Stimulated activated CD8-positive, alpha-beta memory T cell treated with anti-CD3 and anti-CD28 coated beads, Interleukin-4, amount 100 ng/mL, for 1 hour (primary cell): ENCODE measurements at places on chromosomes 1 and 21.

GRCh38 chr1:41175546-41175945 is 66.6 kb downstream of the SCMH1 start:
- no peak for DNase-seq

DNA sequence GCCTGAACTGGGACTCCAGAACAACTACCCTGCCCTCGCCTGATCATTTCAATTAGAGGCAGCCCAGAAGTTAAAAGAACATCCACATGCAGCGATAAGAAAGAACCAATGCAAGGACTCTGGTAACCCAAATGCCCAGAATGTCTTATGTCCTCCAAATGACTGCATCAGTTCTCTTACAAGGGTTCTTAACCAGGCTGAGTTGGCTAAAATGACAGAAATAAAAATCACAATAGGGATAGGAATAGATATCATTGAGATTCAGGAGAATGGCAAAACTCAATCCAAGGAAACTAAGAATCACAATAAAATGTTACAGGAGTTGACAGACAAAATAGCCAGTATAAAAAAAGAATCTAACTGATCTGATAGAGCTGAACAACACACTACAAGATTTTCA is 80.1 kb upstream of the PTGFR start:
- no peak for DNase-seq

- no peak for DNase-seq
Measured at GRCh38 chr1:96771847-96772246, 50.3 kb downstream of the PTBP2 start.

- no peak for DNase-seq
Measured at GRCh38 chr1:8189931-8190483, 127.9 kb upstream of the SLC45A1 start.

- no peak for DNase-seq
Measured at GRCh38 chr1:10687251-10687651, 109.2 kb downstream of the CASZ1 start.

DNA sequence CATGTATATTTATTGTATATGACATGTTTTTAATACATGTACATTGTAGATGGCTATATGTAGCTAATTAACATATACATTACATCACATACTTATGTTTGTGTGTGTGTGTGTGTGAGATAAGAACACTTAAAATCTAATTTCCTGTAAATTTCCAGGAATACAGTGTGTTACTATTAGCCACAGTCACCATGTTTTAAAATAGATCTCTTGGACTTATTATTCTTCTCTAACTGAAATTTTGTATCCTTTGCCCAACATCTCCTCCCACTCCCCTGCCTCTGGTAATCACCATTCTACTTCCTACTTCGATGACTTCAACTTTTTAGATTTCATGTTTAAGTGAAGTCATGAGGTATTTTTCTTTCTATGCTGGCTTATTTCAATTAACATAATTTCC is 64.8 kb downstream of the FCRL5 start:
- no peak for DNase-seq

DNA sequence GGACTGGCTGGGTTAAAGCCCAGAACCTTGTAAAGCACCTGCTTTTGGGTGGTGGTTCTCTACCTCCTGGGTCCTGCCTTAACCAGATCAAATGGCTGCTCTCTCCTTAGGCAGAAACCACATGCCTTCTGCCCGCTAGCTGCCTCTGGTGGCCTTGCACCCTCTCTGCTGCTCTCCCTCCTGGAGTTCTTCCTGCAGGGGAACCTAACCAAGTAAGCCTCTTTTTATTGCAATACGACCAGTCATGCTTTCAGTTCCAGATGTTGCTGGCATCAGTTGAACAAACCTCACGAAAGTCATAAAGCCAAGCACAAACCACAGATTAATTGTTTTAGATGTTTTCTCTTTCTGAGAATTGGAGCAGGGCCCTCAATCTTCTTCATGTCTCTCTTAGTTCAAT is 118.9 kb downstream of the GDAP2 start:
- DNase-seq: no peak

DNA sequence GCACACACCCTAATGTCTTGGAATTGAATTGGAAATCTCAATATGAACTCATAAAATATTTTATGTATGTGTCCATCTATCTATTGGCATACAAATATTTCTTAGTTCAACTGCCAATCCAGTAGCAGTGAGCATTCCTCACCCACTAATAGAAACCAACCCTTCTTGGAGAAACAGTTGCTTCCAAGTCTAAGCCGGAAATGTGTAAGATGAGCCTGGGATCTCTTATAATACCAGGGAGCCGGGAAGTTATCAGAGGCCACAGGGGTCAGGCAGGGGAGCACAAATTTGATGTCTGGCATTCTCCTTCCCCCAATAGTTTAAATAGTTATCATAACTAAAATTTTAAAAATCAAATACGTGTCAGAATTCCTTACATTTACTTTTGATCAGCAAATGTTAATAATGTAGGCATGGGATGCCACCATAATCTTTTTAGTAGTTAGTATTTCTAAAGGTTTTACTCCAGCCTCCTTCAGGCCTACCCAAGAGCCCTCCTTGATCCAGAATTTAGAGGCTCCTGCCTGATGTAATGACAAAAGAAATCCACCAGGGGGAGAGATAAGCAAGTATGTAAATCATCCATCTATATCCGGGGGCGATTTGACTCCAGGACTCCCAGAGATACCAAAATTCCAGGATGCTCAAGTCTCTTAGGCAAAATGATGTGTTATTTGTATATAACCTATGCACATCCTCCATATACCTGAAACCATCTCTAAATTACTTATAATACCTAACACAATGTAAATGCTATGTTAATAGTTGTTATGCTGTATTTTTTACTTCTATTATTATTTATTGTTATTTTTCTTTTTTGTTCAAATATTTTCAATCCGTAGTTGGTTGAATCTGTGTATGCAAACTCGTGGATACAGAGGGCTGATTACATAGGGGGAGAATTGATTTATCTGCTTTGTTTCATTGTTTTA is 218.7 kb upstream of the COA6 start:
- no peak for DNase-seq

DNA sequence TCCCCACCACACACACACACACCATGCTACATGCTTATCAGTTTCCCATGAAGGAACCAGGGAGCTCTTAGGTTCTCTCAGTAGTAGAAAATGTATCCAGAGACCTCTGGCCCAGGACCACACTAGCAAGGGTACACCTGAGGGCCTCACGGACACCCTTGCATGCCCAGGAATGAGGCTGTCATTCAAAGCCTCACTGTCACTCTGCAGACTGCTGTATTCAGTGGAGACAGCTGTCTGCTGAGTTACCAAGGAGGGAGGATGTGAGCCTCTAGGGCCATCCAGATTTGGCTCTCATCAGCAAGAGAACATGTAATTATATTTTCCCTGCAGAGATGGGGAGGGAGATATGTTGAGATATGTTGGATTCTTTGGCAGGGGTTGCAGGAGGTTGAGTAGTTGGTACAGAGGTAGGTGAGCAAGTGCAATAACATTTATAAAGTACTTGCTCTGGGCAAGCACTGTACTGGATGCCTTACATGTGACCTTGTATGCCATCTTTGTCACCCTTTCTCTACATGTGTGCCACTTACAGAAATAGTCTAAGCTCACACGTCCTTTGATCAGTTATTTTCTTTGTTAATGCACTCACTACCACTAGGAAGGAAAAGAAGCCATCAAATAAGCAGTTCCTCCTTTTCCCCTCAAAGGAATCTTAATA is 250.6 kb downstream of the ZP4 start:
- DNase-seq: no peak

DNA sequence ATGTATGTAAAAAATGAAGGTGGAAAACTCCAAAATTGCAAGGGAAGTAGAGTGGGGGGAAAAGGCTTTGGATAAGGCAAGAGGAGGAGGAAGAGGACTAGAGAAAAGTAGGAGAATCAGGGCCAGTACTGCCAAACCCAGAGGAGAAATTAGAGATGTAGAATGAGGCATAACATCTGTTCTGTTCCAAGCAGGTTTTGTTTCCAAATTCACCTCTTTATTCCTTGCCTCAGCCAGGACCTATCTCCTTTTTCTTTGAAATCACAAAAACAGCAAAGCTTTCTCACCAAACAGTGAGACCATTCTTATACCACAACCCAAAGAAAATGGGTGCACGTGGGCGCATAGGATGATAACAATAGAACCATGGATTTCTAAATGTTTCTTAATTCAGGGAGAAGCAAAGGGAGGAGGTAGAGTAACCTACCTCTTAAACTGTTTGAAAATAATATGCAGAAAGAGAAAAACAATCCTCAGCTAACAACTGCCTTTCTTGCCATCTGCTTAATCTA is 383.3 kb upstream of the PKN2 start:
- no peak for DNase-seq

DNA sequence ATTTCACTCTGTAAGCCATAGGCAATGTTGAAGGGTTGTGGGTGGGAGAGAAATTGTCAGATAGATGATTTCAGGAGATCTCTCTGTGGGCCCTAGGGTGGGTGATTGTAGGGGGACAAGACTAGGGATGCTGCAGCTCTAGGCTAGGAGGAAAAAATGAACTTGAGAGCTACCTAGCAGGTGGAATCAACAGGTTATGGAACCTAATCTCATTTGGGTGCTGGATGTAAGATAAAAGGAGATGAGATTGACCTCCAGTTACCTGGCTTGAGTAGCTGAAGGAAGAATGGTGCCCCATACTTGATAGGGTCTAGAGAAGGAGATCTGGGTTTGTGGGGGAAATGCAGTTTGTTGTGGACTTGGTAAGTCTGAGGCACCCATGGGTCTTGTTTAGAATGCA is 396.5 kb downstream of the RRAGC start:
- DNase-seq: no peak

DNA sequence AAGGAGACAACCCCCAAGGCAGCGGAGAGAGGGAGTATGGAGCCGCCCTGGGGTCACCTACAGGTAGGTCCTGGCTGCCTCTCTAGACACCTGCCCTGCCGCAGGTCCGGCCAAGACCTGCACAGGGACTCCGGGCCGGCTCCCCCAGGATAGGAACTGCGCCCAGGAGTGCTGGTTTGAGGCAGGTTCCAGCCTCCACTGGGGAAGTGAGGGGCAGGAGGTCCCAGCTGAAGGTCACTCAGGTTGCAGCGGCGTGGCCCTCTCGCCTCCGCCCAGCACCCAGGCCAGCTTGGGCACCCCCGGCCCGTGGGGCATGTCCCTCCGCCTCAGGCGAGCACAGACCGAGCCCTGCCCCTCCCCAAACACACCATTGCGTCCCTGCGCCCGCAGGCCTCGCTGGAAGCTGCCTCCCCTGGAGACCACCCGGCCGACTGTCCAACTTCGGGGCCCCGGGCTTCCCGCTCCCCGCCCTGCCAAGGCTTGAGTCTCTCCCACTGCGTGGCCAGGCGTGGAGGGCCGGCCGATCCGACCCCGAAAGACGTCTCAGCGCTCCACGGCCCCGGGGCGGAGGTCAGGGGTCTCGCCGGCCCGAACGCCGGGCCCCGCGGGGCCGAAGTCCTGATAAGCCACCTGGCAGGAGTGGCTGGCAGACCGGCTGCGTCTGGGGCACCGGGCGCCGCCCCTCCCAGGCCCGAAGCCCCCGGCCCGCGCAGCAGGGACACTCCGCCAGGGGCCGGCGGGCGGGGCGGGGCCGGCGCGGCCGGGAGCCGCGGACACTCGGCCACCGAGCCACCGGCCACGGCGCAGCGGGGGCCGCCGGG is 1.4 kb upstream of the SKI start:
- DNase-seq: no peak

GRCh38 chr1:8415526-8416278 is 97.8 kb downstream of the SLC45A1 start:
- DNase-seq: no peak

- DNase-seq: no peak
Measured at GRCh38 chr1:92447033-92447681, 39.6 kb downstream of the GFI1 start.

- DNase-seq: no peak
Measured at GRCh38 chr21:17784180-17784598, 35.0 kb downstream of the C21orf91 start.

DNA sequence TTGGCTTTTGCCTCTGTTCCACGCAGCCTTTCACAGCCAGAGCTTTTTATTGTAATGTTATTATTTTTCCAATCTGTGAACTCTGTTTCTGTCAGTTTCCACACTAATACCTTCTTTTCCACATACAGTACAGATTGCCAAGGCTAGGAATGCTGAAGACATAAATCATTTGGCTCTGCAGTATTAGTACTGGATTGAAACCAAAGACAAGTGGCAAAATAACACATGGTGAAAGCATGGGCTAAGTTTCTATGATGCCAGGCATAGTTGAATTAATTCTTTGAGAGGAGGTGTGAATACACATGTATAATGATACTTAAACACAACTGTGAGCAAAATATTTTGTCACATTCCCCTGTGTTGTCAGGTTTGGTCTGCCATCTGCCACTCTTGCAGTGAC is 73.5 kb downstream of the TMEM200B start:
- DNase-seq: no peak

GRCh38 chr1:199449221-199449620 is 578.3 kb upstream of the NR5A2 start:
- no peak for DNase-seq

- DNase-seq: no peak
Measured at GRCh38 chr1:71046891-71047634, 553 bp downstream of the PTGER3 start.

GRCh38 chr1:12450756-12451559 is 167.1 kb downstream of the DHRS3 start:
- no peak for DNase-seq

- no peak for DNase-seq
Measured at GRCh38 chr1:36722871-36723270, 240.2 kb upstream of the CSF3R start.

DNA sequence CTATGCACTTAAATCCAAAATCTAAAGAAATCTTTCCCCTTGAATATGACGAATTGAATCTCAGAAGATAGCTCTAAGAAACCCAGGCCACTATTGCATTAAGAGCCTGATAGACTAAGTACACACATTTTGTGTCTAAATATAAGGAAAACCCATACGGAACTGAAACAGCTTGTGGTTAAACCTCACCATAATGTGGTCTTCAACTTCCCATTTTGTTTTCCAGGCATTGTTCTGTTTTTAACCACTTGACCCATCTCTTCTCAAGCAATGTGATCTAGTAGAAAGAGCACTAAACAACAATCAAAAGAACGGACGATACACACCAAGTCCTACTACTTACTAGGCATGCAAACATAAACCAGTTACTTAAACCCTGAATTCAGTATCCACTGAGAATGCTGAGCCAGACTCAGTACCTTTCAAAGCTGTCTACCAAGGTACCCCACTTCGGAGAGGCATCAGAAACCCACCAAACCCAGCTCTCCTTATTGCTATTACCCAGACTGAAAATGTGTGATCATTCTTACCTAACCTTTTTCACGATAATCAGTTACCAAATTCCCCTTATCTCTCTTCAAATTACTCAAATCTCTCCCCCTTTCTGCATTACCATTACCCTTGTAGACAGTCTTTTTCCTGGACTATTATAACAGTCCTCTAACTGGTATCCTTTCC is 12.8 kb downstream of the OTUD7B start:
- no peak for DNase-seq
